ENCODE measurements at places on chromosomes 11 and 22.

GRCh38 chr11:104905271-104905670 is 7.0 kb upstream of the CASP12 start:
- DNase-seq: no peak

DNA sequence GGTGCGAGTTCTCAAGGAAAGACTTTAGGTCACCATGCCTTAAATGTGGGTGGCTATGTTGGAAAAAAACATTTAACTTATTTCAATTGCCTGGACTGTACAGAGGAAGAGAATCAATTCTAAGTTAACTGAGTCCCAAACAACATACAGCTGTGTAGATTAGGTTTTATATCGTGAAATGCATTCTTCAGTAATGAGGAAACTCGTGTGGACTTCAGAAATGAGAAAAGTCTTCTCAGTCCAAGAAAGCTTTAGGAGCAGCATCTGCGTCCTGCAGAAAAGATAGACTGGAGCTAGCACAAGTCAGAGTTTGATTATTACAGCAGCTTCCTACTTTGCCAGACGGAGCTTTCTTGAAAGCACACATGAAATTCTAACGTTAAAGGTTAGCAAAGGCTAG is 673.0 kb downstream of the OPCML start:
- DNase-seq: no peak

- DNase-seq: no peak
Observed at GRCh38 chr11:65172600-65172999, 2.6 kb downstream of the SPDYC start.

DNA sequence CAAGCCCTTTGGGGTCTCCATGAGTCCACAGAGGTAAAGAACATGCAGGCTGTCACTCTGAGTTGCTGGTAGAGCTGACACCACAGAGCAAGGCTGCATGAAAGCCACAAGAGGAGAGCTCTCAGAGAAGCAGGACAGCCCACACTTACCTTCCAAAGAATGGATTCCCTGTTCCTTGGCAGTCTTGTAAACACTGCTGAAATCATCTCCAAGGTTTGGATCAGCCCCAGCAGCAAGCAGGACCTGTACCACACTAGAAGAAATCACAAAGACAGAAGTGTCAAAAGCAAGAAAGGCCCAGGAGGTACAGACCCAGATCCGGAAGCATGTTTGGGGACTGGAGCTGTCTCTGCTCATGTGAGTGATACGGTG is 54.2 kb downstream of the CLPB start:
- no peak for DNase-seq

- no peak for DNase-seq
Observed at GRCh38 chr11:95156133-95156721, 66.6 kb downstream of the ENDOD1 start.

DNA sequence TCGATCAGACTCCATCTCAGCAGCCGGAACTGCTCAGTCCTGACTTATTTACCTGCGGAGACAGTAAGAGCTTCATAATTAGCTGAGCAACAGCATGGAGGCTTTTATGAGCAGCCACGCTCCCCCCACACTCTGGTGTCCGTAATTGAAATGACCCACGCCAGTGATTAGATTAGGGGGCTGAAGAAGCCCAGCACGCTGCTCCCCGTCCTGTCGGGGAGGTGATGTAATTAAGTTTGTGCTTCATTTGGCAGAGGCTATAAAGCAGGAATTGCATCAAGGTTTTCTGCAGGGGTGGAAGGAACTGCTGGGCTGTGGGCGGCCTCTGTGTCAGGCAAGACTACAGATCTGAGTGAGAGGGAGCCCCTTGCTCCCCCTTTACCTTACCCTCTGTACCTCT is 22.8 kb upstream of the HTR3A start:
- no peak for DNase-seq

- DNase-seq: no peak
Observed at GRCh38 chr11:131827430-131827829, 457.0 kb downstream of the NTM start.

- no peak for DNase-seq
Observed at GRCh38 chr11:81673001-81673400, 1060.7 kb downstream of the FAM181B start.

DNA sequence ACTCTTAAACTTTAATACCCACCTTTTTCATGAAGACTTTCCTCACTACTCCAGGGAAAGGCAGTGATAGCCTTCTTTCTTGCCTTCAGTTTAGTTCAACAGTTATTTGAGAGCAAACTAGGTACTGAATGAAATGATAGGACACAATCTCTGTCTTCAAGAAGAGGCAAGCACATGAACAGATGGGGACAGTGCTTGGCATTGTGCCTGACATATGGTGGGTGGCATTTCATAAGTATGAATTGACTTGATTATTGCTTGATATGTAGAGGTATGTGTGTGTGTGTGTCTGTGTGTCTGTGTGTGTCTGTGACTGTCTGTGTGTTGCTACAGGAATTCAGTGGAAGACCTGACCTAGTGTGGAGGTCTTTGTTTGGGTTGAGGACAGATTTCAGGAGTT is 504.1 kb downstream of the NELL1 start:
- DNase-seq: no peak

- no peak for DNase-seq
Observed at GRCh38 chr11:73366265-73366610, 10.0 kb upstream of the RELT start.

- peak; percentile 57 for DNase-seq
Observed at GRCh38 chr11:66082946-66083698, 13.1 kb downstream of the PACS1 start.

GRCh38 chr11:48210052-48210451 is 6.6 kb upstream of the OR4B1 start:
- no peak for DNase-seq

DNA sequence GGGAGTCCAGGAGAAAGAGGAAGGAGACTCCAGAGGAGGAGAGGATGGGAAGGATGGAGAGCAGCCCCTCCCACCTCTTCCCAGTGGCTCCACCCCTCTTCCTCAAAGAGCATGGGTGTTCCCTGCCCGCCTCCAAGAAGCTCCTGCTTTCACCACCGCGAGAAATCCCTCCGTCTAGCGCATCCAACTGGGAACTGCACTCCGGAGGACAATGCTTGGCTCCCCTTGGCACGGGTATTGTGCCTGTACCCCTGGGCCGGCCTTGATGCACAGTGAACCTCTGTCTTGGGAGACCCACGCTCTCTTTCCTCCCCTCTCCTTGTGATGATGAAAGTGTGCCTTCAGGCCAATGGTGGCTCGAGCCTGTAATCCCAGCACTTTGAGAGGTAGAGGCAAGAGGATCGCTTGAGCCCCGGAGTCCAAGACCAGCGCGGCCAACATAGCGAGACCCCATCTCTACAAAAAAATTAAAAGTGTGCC is 14.9 kb upstream of the ADA2 start:
- DNase-seq: no peak

- DNase-seq: no peak
Observed at GRCh38 chr11:28476049-28476448, 367.9 kb downstream of the METTL15 start.

DNA sequence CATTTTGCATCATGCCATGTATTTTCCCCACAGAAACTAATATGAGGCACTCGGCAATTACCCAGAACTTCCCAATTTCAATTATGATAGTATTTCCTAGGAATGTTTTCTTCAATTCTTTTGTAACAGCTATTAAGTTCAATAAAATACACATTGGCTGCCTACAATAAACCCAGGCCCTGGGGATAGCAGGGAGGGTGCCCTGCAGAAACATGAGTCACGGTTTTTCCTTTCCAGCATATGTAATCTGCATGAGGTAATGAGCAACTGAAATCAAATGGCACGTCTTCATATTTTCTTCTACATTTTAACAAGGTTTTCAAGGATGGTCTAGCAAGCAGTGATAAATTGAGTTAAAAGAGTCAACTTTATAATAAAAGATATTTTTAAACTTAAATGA is 32.0 kb downstream of the GUCY1A2 start:
- no peak for DNase-seq

GRCh38 chr22:38755155-38755910 is 465 bp downstream of the SUN2 start:
- DNase-seq: no peak

GRCh38 chr22:32333141-32333768 is 24.4 kb upstream of the RFPL3 start:
- DNase-seq: no peak

DNA sequence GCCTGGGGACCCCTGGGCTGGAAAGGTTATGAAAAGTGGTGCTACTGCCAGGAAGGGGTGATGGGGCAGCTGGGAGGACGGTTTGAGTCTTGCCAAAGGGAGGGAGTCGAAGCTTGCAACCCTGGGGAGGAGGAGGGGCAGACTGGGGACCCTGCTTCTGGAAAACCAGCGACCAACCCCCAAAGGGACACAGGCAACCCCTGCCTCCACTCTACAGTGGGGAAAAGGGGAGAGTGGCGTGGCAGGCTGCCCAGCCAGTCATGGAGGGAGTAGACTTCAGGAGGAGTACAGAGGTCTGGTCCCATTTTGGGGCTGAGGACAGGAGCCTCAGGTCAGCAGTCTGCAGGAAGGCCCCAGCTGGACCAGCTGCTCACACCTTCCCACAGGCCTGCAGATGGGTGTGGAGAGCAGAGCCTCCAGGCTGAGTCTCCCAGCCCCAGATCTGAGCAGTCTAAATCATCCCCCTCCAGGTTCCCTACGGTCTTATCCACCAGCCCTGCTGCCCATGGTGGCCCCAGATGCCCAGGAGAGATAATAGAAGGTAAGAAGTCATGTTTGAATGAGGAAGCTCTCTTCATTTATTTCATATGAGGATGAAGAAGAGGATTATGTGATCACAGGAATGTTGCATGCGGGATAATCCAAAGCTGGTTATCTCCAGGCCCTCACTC is 3.3 kb downstream of the DDT start:
- DNase-seq: no peak

DNA sequence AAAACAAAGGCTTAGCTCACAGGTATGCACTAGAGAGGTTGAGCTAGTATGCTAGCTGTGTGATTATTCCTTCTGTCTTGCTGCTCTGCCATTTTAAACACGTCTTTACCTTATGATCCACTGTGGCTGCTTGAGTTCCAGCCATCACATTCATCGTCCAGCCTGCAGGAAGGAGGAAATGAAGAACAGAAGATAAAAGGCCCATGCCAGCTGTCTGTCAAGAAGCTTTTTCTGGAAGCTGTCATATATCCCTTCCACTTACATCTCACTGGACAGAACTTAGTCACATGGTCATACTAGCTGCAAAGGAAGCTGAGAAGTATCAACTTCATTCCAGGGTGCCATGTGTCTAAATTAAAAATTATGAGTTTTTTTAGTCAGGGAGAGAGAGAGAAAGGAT is 9.5 kb downstream of the PRDX5 start:
- no peak for DNase-seq

DNA sequence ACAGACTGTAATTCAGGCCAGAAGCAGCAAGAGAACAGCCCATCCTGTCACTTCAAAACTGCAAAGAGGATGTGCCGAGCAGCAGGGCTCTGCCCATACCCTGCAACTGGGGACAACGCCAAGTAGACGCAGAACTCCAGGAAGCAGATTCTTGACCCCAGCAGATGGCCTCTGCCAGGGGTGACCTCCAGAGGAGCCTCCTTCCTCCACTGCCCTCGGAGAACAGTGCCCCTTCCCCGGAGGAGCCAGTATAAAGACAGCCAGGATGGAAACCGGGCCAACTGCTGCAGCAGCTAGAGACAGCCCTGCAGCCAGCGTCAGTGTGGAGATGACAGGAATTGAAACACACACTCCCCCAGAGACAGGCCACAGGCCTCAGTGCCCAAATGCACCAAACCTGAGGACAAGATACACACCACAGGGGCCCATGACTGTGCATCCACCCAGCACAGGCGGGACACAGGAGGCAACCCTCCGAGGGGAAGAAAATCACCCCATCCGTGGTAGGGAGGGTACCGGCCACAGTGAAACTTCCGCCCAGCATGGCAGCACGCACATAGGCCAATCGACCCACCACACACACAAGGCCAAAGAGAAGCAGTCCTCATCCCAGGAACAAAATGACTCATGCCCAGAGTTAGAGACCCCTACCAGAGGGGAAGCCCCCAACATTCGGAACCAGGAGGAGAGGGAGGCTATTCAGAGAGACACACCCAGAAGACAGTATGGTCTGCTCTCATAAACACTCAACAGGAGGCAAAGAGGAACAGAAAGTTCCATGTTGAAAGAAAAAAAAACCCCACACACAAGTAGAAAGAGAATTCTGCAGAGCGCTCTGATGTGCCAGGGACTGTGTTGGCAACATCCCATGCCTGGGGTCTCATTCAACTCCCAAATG is 5.6 kb downstream of the AHNAK start:
- DNase-seq: no peak

DNA sequence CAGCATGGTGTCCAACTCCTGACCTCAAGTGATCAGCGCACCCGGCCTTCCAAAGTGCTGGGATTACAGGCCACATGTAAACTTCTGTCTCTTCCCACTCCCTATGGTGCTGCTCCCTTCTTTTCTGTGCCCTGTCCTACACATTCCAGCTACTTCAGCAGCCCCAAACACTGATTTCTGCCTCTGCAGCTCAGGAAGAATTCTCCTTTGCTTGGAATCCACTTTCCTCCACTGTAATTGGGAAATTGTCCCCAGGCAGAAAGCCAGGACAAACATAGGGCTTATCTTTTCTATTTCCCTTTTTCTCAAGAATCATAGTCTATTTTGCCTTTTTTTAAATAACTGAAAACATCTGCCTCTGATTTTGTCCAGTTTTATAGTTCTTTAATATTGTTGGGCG is 21.3 kb upstream of the DRG1 start:
- DNase-seq: no peak

GRCh38 chr11:73269459-73270015 is 2.6 kb upstream of the P2RY6 start:
- no peak for DNase-seq

DNA sequence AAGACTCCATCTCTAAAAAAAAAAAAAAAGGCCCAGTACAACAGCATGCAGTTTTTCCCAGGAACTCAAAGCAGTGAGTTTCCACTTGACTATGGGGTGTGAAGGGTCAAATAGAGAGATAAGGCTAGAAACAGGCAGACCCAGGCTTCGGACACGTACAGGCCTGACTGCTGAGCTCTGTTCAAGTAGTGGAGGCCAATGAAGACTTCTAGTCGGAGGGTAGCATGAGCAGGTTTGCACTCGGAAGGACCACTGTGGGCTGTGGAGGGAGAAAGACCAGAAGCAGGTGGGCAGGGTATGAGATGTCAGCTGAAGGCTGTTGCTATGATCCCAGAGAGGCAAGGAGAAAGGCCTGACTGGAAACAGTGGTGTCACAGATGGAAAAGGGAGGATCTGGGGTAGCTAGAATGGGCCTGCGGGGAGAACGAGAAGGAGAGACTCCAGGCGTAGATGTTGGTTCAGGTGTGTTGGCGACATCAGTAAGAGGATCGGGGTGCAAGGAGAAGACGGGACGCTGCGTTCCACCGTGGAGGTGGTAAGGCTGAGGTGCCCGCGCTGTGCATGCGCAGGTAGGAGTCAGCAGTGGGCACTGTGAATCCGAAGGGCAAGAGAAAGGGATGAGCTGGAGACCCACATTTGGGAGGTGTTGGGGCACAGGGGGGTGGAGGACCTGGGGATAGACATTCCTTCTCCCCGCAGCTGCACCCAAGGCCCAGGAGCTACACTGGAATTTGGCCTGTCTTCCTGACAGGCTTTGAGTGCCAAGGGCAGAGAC is 49.4 kb upstream of the RAB1B start:
- no peak for DNase-seq

- no peak for DNase-seq
Observed at GRCh38 chr11:122177238-122177637, 61.2 kb upstream of the BLID start.

GRCh38 chr11:116707746-116708145 is 65.0 kb downstream of the BUD13 start:
- no peak for DNase-seq

GRCh38 chr11:120883404-120884080 is 140.4 kb upstream of the TBCEL start:
- no peak for DNase-seq

GRCh38 chr22:35250156-35250555 is 7.1 kb upstream of the HMGXB4 start:
- DNase-seq: no peak

Measured in NCI-H1436 (cell line).